DMS153 (cell line): ENCODE measurements at places on chromosomes 5 and 9.

- DNase-seq, result no peak
Observed at GRCh38 chr5:74889523-74890105, 23.4 kb upstream of the FAM169A start.

GRCh38 chr5:7629561-7629960 lies 221.4 kb downstream of the CFAP90 start:
- DNase-seq, result peak; percentile 87

GRCh38 chr9:111356481-111357244 lies 26.6 kb upstream of the OR2K2 start:
- DNase-seq, result no peak

- no peak for DNase-seq
Observed at GRCh38 chr9:36748322-36748899, 175.7 kb downstream of the MELK start.

DNA sequence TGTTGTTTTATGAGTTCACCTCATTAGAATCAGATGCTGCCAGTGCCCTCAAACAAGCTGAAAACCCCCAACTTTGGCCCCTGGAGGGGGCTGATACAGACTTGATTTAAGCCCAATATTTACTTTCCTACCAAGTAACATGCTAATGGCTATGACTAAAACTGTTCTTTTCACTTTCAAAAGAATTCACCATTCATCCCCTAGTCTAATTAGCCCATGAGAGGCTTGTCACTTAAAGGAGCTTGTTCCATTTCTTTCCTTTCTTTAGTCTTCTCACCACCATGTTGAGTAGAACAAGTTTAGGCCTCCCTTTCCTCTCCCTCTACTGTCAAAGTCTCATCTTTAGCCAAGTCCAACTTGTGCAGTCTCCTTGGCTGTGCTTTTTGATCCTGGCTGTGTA lies 50.4 kb downstream of the EPB41L4B start:
- DNase-seq, result no peak

- no peak for DNase-seq
Observed at GRCh38 chr9:128428644-128429512, 8.2 kb downstream of the CERCAM start.

- DNase-seq, result no peak
Observed at GRCh38 chr5:92554447-92555085, 1026.5 kb downstream of the NR2F1-AS1 start.

GRCh38 chr9:16960084-16960483 lies 89.6 kb upstream of the BNC2 start:
- no peak for DNase-seq

GRCh38 chr9:122562134-122562760 lies 9.3 kb downstream of the OR1N2 start:
- no peak for DNase-seq

DNA sequence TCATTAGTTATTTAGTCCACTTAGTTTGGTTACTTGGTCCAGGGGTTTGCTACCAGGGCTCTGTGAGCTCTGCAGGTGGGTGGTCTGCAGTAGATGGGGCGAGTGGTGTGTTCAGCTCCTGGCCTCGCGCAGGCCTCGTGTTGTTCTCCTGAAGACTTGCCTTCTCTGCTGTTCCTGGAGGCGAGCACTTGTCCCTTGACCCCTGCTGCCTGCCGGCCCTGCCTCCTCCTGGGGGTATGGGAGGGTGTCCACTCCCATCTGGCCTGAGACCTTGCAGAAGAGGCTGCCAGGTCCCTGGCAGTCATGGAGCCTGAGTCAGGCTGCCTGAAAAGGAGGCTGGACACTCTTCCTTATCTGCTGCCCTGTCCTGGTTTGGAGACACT lies 137.0 kb downstream of the CACNA1B start:
- no peak for DNase-seq

GRCh38 chr5:158707534-158707933 lies 392.2 kb downstream of the EBF1 start:
- DNase-seq, result no peak

DNA sequence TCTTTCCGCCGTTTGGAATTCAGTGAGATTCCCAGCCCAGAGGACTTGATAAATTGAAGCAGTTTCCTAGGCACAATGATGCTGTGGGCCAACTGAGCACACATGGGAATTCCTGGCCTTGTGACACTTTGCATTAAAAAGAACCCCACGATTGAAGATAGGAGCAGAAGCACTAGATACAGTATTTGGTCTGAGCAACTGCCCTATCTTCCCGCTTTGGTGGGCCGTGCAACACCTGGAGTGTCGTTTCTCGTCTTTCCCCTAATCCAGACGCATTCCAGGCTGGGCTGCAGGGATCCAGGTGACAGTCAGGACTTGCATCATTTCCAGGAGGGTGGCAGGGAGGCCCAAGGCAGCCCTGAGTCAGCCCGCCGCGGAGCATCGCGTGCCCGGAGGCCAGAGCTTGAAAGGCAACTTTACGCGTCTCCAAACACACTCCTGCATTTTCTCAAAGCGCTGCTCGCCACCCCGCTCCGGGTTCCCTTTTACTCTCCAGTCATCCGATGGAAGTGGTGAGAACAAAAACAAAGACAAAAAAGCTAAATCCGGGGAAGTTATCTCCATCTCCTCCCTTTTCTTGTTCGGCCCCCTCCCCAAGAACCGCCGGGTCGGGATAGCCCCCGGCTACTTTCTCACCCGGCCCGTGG lies 753 bp upstream of the STC2 start:
- no peak for DNase-seq

DNA sequence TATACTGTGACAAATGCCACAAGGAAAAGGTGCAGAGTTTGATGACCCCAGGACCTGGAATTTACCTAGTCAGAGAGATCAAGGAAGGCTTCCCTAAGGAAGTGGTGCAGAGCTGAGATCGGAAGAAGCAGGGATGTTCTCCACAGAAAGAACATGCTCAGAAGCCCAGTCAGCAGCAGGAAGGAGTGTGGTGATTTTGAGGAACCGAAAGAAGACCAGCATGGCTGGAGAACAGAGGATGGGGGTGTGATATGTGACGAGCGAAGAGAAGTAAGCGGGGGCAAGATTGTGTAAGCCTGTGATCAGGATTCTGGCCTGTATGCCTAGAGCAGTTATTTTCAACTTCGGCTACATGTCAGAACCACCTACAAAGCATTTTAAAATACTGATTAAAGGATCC lies 18.7 kb upstream of the PIK3R1 start:
- no peak for DNase-seq

GRCh38 chr5:133554279-133554678 lies 58.1 kb downstream of the FSTL4 start:
- DNase-seq, result no peak

- DNase-seq, result no peak
Observed at GRCh38 chr9:15355669-15356068, 48.7 kb upstream of the TTC39B start.

DNA sequence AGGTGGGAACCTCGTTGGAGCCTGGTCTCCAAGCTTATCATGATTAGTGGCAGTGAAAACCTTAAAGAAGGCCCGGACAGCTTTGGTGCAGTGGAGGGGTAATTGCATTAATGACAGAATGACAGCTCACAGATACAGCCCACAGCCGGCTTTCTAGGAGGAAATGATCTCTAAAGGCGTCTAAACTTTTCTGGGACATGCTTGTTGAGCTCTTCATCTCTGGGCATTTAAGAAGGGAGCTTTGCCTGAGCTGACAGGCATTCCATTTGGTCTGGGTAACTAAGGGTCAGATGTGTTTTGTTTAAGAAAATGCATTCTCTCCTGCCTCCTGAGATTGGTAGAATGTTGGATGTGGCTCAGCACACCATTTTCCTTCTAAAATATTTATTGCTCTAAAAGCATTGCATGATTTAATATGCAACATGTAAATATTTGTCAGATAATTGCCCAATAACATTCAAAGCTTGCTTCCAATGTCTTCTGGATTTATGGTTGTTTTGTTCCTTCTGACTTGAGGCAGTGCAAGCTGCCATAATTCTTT lies 4.0 kb downstream of the ANKRD33B start:
- no peak for DNase-seq

- DNase-seq, result no peak
Observed at GRCh38 chr5:54793468-54794134, 191.8 kb downstream of the ESM1 start.

DNA sequence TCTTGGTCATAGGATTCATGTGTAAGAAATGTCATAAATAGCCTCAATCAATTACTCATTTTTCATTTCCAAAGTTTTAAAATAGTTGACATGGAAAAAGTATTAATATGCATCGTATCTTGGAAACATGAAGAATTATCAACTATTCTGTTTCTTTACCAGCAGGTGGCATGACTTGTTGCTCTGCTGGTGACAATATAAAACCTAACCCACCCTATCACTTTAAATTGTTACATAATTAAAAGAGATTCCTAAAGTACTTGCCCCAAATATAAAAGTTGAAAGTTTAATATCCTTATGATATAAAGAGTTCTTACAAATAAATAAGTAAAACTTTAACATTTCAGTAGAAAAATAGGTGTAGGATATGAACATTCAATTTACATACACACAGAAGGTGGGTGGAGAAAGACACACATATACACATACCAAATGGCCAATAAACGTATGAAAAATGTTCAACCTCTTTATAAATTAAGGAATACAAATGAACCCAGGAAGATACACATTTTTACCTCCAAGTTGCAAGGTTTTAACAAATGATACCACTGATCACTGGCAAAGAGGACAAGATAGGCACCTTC lies 30.6 kb downstream of the MAP1B start:
- DNase-seq, result no peak

- peak; percentile 91 for DNase-seq
Observed at GRCh38 chr9:106883030-106883429, 20.1 kb downstream of the ZNF462 start.

GRCh38 chr5:80139466-80139972 lies 104.4 kb downstream of the THBS4 start:
- DNase-seq, result no peak

- no peak for DNase-seq
Observed at GRCh38 chr5:74199005-74199404, 441.5 kb downstream of the ENC1 start.

GRCh38 chr5:14351086-14351661 lies 208.0 kb downstream of the TRIO start:
- DNase-seq, result no peak

DNA sequence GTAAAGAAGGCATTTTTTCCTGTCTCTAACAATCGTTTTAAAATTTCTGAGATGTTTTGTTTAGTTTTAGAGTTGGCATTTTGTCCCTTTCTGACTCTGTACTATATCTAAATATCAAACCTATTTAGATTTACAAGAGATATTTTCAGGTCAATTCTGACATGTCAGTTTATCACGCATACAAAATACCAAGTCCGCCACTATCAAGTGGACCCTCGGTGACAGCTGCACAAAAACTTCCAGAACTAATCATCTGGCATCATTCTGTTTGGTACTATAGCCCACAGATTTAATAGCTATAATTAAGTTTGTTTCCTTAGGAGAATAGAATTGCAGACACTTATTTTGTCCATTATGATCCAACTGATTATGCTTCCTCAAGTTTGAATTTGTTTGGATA lies 1278.2 kb downstream of the CDH12 start:
- no peak for DNase-seq

DNA sequence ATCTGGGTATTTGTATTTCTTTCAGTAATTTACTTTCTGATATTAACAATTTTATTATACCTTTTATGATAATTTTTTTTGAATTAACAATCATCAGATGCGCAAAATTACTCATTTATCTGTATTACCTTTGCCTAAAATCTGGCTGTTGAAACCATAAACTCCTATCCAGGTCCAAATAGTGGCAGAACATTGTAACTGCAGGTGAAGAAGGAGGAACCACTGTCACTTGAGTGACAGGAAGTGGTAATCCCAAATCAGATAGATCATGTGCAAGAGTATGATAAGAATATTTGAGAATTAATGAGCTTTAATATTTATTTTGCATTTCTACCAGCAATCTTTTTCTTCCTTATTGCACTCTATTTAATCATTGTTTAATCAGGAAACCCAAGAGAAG lies 139.3 kb upstream of the TLE4 start:
- DNase-seq, result no peak

GRCh38 chr5:148176480-148176879 lies 8.1 kb downstream of the SPINK14 start:
- no peak for DNase-seq

- no peak for DNase-seq
Observed at GRCh38 chr5:25891691-25892090, 1146.7 kb downstream of the CDH9 start.

- no peak for DNase-seq
Observed at GRCh38 chr9:70040376-70040903, 3.2 kb upstream of the MAMDC2 start.

DNA sequence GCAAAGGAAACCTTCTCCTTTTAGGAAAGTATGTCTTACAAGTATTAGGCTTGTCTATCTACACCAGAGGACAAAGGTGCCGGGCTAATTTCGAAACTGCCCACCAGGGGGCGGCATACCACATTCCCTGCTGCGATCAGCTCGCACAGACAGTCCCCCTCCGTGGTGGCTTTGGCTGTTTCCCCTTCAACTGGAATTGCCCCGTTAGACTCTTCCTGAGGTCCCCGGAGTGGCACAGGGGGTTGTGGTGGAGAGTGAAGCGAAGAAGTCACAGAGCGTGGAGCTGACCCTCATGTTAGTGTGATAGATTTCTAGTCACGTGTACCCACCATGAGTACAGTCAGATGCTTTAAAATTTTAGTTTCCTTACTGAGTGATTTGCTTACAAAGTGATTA lies 17.5 kb downstream of the PTTG1 start:
- peak; percentile 47 for DNase-seq

DNA sequence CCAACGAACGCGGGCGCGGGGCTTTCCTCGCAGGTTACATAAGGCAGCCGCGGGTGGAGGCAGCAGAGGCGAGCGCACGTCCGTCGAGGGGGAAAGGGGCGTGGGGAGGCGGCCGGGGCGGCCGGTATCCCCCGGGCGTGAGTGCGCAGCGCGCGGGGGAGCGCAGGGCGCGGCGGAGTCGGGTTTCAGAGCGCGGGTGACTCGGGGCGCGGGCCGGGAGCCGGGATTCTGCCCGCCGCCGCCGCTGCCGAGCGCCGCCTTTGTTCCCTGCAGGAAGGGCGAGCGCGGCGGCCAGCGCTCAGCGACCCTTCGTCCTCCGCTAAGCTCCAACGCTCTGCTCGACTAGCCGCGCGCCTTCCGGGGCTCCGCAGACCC lies at the start of gene COL15A1:
TSS of gene COL15A1 (plus strand) at position 226 of the 375 bp plus-strand sequence. CDS start 155 bp downstream, outside the sequence.
- no peak for DNase-seq

GRCh38 chr5:155258161-155258560 lies 244.6 kb downstream of the KIF4B start:
- no peak for DNase-seq

GRCh38 chr5:124935065-124935464 lies 188.6 kb upstream of the ZNF608 start:
- no peak for DNase-seq

DNA sequence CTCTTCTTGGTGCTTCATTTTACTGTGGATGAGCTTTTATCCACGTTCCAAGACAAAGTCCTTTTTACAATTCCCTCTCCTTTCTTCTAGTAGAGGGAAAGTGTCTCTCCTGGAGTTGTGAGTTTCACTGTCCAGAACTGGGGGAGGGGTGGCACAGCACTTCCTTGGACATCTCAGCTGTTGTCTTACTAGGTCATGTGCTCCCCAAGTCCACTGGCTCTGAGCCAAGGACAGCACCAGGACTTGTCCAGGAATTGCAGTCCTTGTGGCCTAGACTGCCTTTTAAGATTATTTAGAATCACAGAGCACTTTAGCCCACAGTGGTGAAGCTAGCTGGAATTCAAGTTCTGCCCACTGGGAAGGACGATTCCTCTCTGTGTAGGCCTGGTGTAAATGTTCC lies 700.2 kb upstream of the PTPRD start:
- DNase-seq, result no peak
